Airway epithelial cell (primary cell): ENCODE measurements at places on chromosomes 7 and 10. TPM values are rescaled to one million over a fixed set of nuclear protein-coding genes. Genes with fewer than 3 reads are reported as not detected.

Gene PILRA
- not detected in 2 replicates for total RNA-seq

Gene ELMO1
- total RNA-seq = 0.28 TPM in 1 of 2 replicates, not detected in the other

Gene PDE6C
- total RNA-seq = not detected in 2 replicates

Gene DNAJC12
- 0.14 and 0.28 TPM in 2 replicates for total RNA-seq

Gene KCND2
- not detected in 2 replicates for total RNA-seq

Gene CDK14
- total RNA-seq = 5.5 and 5.7 TPM in 2 replicates

Gene ALOX5
- total RNA-seq = 0.09 and 0.42 TPM in 2 replicates

Gene MRLN
- total RNA-seq = not detected in 2 replicates

Gene CYP2C19
- 0.14 TPM in 1 of 2 replicates, not detected in the other for total RNA-seq

Gene C7orf57
- 0.14 TPM in 2 replicates for total RNA-seq
